ENCODE measurements at places on chromosomes 6 and 20.

DNA sequence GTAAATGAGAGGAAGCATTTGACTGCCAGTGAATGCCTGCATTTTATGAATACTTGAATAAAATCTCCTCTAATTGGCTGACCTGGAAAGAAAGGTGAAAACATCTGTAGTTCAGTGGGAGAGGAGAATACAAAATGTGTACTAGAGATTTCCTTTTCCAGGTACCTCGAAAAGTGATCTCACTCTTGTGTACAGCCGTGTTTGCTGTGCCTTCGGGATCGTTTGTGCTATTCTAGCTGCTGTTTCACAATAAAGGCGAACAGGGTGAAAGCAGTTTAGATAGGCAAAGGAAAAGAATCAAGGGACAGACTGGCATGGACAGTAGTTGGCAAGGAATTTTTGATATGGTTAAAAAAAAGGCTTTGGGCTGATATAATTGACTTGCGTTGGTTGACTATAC lies 112.3 kb downstream of the ARID1B start:
- DNase-seq, result no peak

DNA sequence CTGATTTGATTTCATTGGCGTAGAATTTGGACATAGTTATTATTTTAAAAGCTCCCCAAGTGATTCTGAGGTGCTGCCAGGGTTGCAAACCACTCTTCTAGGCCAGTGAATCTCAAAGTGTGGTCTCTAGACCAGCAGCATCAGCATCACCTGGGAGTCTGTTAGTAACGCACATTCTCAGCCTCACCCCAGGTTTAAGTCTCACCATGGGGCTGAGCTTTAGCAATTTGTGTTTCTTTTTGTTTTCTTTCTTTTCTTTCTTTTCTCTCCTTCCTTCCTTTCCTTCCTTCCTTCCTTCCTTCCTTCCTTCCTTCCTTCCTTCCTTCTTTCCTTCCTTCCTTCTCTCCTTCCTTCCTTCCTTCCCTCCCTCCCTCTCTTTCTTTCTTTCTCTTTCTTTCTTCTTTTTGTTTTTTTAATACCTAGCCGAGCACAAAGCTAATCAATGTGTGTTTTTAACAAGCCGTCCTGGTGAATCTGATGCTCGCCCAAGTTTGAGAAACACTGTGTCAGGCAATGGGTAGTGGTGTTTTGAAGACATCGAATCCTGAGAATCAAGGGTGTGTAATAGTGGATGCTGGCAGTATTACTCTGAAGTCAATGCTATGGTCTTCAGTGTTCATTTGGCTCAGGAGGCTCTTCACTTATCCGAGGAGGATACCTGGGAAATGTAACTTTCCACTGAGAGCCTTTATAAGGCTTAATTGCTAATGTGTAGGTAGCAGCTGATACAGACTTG lies 104.9 kb downstream of the SLX4IP start:
- no peak for DNase-seq

DNA sequence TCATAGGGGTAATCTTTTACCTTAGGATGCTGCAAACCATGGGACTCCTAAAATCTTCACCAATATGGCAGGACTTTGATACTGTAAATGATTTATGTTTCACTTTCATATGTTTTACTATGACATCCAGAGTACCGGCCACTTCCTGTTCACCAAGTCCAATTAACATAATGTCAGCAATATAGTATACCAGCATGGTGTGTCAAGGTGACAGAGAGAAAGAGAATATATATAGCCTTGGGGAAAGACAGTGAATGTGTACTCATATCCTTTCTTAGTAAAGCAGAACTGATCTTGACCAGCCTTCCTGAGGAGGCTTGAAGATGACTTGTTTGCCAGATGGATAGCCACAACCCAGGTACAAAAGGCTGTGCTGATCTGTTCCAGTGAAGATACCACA lies 127.9 kb downstream of the NRN1 start:
- no peak for DNase-seq

- DNase-seq, result no peak
Measured at GRCh38 chr6:56949265-56949664, 5.6 kb upstream of the BEND6 start.

DNA sequence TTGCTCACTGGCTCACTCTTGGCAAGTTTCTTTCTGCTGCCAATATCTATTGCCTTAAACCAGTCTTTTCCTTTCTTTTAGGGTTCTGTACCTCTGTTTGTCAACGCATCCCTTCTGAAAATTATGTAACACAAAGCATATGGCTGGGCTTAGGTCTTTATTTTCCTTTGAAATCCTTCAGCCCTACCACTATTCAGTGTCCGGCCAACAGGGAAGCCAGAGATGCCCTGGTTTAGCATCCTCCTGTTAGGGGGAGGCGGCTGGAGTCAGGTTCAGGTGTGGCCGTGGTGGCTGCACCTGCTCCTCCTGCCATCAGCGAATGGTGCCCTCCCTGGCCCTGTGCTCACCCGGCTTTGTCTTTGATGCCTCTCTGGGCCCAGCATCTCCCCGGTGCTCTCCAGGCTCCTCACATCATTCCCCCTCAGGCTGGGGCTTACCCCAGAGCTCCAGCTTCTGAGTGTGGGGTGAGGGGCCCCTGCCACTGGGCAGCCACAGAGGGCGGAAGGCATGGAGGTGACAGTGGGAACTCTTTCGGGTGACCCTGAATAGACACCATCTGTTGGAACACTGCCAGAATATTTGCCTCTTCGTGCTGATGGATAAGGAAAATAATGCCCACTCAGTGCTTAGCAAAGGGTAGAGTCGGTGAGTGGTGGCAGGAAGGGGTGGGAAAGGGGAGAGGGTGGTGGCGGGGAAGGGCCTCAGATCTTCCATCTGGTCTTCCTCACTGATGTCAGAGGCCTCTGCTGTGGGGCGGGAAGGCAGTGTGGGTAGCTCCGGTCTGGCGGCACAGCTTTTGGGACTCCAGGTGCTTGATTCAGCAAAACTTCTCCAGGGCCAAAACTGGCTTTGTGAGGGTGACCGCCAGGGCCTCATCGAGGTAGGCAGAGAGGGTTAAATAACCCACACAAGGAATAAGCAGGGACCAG lies 97.2 kb downstream of the DACT2 start:
- no peak for DNase-seq

- no peak for DNase-seq
Measured at GRCh38 chr20:48862279-48862678, 34.5 kb upstream of the PREX1 start.
